ENCODE measurements at places on chromosomes 7 and 10.

GRCh38 chr7:12357508-12357907 lies 46.2 kb downstream of the VWDE start:
- DNase-seq = no peak

DNA sequence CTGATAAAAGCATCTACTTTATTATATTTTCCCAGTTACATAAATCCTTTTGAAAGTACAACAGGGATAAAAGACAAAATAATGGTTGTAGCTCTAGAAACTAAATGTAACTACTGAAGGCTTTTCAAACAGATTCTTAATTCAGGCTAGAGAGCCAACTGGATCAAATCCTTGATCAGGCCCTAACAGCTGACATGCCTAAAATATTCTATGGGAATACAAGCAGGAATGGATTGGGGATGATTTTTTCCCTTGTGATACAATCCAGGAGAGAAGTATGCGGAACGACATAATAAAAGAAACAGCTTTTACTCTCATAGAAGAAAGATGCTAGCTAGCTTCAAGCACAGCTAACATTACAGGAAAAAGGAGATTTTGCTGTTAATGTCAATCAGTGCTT lies 49.0 kb downstream of the NT5C2 start:
- no peak for DNase-seq

- DNase-seq = no peak
These were observed 324.4 kb downstream of the BICC1 start for GRCh38 chr10:58836991-58837575.

GRCh38 chr7:114084472-114085312 lies 165.9 kb upstream of the PPP1R3A start:
- peak; percentile 22 for DNase-seq

DNA sequence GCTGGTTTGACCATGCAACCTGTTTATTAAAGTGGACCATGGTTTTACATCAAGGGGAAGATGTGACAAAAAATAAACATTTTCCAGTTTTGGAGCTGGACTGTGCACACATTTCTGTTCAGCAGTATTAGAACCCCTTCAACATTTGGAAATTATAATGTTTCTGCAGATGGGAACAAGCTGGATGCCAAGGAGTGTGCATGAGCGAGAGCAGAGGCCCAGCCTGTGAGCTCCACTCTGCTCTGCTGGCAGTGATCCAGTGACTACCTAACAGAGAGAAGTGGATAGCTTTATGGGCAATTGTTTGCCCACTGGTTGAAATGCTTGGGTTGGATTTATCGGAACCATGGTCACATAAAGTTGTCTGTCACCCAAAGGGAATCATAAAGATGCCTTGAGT lies 456.7 kb downstream of the NRG3 start:
- DNase-seq = no peak

DNA sequence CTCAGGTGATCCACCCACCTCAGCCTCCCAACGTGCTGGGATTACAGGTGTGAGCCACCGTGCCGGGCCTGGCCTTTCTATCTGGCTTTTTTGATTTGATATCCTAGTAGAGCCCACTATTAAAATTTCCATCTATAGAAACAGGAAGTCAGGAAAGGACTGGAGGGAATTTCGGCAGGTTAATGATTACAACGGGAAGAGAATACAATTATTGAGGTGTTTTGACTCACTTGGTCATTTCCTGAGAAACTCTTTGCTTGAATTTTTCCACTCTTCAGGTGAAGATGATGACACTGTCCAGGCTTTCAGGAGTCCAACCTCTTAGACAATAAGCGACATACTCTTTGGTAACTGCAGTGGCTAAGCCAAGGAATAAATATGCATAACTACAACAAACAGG lies 1.1 kb upstream of the MKLN1 start:
- no peak for DNase-seq

GRCh38 chr7:42449431-42449830 lies 212.4 kb upstream of the GLI3 start:
- no peak for DNase-seq

- DNase-seq = no peak
These were observed 8.3 kb downstream of the HOXA4 start for GRCh38 chr7:27122077-27122910.

DNA sequence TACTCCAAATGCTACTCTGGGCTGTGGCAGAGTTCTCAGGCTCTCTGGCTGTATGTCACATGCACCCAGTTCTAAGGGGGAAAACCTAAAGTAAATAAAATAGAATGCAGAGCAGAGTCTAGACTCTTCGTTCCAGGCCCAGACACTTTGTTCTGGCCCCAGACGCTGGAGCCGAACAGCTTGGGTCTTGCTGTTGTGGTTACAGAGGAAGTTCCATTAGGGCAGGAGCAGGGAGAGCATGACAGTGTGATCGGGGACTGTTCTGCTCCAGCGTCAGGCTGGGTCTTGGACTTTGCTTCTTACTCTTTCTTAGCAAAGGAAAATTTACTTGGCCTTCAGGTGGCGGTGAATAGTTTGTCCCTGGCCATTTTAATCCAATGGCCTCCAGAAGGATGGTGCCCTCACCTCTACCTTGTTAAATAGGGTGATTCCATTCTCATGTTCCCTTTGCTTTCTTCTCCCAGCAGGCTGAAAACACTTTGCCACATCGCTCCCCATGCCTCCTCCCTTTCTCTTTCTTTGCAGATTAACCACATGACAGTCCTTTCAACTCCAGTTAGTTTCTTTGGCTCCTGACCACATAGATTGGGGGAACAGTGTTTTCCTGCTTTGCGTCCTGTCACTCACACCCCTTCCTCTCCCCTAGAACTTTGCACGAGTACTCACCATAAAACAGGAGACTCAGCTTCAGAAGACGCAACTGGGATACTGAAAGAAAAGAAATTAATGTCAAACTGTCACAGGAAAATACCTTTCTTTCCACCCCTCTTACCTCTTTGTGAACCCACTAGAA lies 730.8 kb downstream of the SUGCT start:
- no peak for DNase-seq

DNA sequence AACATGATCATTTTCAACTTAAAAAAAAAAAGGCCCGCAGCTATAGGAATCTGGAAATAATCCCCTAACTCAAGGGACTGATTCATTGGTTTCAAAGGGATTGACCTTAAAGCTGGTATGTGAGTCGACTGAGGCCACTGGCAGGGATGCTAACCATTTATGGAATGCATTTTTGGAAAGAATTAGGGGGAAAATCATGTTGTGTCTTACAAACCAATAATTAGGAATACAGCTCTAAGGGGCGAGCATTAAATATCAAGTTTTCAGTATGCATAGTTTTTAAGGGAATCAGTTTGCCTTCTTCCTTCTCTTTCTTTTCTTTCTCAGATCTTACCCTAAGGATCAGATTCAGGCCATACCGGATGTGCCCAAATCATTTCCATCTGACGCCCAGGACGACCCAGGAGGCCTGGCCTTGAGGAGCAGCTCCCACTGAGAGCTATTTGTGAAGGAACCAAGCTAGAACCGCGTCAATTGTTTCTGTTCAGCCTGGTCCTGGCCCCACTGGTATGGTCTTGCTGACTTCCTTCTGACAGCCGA lies 48.7 kb downstream of the BPGM start:
- DNase-seq = peak; percentile 96

DNA sequence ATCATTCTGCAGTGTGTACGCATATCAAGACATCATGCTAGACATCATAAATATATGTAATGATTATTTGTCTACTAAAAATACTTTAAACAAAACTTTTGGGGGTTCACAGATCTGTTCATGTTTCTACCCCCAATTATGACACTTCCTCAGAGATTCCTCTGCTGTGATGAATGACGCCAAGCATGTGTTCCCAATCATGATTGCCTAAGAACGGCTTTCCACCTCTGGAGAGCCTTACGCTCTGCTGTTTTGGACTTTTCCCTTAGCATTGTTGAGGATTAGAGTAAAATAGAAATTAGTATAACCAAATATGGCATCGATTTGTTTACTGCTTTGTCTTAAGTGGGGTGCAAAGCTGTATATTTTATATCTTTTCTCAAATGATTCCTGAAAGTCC lies 236.3 kb upstream of the IGFBP3 start:
- DNase-seq = peak; percentile 85

DNA sequence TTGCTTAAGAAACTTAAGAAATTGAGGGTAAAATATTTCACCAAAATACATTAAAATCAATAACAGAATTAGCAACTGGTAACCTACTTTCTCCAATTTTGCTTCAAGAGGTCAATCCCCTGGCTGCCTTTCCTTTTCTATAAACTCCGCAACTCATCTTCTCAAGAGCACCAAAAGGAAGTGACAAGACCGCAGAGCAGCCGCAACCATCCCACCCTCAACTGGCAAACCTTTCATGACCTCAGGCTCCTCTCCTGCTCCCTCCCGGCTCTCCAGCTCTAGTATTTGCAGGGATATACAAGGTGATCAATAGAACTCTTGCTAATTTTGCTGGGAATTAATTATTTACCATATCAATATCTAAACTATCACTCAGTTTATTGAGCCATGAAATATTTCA lies 88.9 kb downstream of the ATE1 start:
- DNase-seq = no peak

GRCh38 chr10:89389254-89389653 lies 3.2 kb upstream of the IFIT1 start:
- peak; percentile 50 for DNase-seq

GRCh38 chr10:123326674-123327073 lies 172.5 kb downstream of the BUB3 start:
- DNase-seq = no peak

DNA sequence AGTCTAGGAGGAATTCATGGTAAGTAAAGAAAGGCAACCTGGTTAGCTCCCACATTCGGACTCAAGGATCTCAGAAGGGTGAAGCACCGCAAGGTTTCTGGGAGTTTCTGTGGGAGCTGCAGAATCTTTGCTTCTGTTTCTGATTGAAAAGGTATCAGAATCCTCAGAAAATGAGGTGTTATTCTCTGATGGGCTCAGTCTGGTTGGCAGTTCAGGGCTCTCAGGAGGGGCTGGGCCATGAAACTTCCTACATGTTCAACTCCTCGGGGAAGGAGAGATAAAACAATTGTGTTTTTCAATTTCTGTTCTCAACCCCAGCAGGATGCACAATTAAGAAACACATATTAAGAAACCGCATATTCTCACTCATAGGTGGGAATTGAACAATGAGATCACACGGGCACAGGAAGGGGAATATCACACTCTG lies 9.1 kb downstream of the OR2A7 start:
- no peak for DNase-seq

GRCh38 chr7:16609842-16610450 lies 35.6 kb downstream of the ANKMY2 start:
- no peak for DNase-seq

DNA sequence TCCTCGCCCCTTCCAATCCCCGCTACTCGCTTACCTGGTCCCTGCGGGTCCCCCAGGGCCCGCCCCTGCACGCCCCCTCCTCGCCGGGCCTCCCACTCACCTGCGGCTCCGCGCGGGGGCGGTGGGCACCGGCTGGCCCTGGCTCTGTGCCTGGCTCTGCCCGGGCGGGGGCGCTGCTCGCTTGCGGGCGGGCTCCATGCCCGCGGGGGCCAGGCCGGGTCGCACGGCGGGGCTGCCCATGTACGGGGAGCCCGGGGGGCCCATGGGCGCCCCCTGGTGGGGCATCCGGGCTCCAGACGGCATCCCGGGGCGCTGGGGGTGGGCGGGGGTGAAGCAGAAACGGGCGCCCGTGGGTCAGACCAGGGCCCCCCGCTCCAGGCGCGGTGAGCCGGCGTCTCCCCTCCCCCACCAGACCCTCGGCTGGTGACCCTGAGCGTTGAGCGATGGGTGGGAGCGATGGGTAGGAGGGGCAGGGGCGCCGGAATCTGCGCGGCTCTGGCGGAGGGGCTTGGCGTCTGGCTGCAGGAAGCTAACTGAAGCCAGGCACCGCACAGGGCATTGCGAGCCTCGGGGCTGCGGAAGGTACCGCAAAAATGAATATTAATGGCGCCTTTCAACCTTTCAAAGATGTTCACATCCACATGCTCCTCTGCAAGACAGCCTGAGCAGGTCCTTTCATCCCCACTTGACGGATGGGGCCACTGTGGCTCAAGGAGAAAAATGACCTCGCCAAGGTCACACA lies 3.0 kb downstream of the SMARCD3 start:
- DNase-seq = peak; percentile 28

- no peak for DNase-seq
These were observed 23.4 kb upstream of the DPYSL4 start for GRCh38 chr10:132163278-132163765.

DNA sequence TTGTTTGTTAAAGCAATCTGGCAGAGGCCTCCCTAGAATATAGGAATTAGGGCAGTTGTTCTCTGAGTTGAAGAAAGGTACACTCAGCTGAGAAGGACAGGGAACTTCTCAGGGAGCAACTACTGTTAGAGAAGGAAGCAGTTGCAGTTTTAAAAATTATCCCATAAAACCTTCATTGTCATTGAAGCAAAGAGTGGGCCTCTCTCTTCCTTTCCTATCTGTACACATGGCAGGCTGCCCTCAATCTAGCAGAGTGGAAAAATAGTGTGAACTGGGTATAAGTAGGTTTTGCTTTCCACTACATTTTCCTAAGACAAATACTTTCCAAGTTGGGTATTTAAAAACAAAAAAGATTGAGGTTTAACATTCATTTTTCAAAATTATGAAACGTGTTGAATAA lies 236.7 kb upstream of the KLF14 start:
- no peak for DNase-seq

DNA sequence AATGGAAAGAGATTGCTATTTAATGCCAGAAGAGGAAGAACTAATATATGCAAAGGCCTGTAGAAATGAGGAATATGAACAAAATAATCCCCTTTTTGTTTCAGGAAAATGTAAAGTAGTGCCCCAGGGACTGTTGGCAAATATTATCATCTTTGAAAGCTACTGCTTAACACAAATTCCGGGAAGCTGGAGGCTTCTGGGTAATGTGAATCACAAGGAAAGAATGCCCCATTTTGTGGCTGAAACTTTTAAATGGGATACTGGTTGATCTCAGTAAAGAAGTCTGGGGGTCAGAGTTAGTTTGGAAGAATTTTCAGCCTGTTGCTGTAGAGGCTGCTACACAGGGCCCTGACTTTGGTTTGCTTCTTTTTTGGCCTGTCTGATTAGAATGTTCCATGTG lies 141.0 kb downstream of the PTEN start:
- peak; percentile 77 for DNase-seq

DNA sequence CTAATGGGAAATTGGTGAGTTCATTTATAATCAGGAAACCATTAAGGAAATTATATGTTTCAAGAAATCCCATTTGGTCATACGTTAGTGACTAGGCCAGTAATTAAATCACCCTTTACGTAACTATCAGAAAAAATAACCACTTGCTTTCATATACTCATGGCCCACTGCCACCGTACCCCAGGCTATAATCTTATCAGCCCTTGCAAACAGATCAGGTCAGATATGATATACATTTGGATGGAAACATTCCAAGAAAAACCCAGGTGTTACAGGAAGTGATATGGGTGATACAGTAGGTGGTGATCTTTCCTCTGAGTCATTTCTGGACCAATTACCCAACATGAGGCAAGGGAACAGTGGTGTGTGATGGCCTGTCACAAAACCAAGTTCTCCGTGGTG lies 481.0 kb upstream of the SEMA3A start:
- DNase-seq = no peak

- DNase-seq = peak; percentile 90
These were observed 116.0 kb downstream of the BUB3 start for GRCh38 chr10:123270221-123270620.

GRCh38 chr10:32190890-32191491 lies 134.8 kb upstream of the KIF5B start:
- DNase-seq = peak; percentile 31

Measured in fibroblast of upper back skin (primary cell).